Activated CD8-positive, alpha-beta memory T cell treated with anti-CD3 and anti-CD28 coated beads for 4 hours (primary cell): ENCODE measurements at places on chromosomes 7 and 10.

DNA sequence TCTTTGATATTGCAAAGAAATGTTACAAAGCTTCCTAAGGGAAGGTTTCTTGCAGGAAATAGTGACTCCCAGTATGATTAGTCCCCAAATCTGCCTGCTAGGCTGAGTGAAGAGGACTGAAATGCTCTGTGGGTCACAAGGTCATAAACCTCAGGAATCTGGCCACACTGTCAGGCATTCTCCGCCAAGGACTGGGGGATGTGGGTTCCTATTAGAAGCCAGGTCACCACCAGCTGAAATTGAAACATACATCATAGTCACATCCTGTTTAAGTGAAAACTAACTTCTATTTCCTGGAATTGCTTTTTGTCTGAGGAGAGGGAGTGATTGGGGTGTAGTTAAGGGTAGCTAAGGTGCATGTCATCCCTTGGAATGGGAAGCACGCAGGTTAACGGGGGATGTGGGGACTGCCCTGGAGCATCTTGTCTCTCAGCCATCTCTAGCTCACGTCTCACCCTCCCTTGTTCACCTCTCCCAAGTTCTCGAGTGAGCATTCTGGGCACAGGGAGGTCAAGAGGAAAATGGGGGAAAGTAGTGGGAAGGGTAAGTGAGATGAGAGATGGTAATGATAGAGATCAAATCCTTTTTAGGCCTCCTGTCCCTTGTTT, 12.0 kb upstream of the GSAP start:
- DNase-seq: no peak

- DNase-seq: no peak
Measured at GRCh38 chr10:24791084-24791726, 67.5 kb upstream of the ARHGAP21 start.

GRCh38 chr7:37234928-37235327, 213.7 kb downstream of the ELMO1 start:
- DNase-seq: no peak

- DNase-seq: no peak
Measured at GRCh38 chr10:117214401-117214800, 17.1 kb downstream of the KCNK18 start.

GRCh38 chr10:4243651-4244050, 458.6 kb upstream of the KLF6 start:
- DNase-seq: no peak

GRCh38 chr10:77415313-77415960, 222.2 kb downstream of the KCNMA1 start:
- DNase-seq: no peak

- DNase-seq: no peak
Measured at GRCh38 chr10:101833466-101833865, 10.1 kb downstream of the KCNIP2 start.

DNA sequence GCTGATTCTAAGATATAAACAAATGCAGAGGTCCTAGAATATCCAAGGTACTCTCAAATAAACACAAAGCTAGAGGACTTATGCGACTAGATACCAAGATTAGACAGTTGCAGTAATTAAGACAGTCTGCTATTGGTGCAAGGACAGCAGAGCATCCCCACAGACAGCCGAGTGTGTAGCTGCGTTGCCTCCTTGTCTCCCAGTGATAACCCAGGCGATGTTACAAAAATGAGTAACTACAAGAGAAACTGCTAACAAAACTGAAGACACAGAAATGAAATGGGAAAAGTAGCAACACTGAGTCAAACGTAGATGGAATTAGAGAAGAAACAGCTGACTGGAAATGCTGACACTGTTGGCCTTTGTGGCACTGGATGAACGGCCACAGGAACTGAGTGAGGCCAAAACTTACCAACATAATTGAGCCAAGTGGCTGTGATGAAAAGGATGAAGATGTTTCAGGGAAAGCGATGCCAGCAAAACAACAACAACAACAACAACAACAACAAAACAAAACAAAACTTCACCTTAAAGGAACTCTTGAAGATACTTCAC, 54.3 kb downstream of the BAIAP2L1 start:
- no peak for DNase-seq

DNA sequence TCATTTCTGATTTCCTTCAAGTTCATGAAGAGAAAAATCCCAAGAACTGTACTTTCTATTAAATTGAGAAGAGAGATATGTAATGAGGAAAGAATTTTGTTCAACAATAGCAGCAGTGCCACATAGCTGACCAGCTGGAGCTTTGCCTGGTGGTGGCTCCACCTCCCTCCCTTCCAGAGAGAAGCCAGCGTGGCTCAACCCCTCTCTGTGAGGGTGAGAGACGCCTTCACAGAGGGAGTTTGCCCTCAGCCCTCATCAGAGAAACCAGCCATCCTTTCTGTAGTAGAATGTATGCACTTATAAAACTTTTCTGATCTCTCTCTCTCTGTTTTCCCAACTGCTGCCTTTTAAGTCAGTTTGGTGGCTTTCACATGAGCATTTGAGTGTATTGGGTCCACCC, 20.5 kb upstream of the COL1A2 start:
- DNase-seq: no peak

- no peak for DNase-seq
Measured at GRCh38 chr7:103687951-103688350, 241.9 kb upstream of the SLC26A5 start.

DNA sequence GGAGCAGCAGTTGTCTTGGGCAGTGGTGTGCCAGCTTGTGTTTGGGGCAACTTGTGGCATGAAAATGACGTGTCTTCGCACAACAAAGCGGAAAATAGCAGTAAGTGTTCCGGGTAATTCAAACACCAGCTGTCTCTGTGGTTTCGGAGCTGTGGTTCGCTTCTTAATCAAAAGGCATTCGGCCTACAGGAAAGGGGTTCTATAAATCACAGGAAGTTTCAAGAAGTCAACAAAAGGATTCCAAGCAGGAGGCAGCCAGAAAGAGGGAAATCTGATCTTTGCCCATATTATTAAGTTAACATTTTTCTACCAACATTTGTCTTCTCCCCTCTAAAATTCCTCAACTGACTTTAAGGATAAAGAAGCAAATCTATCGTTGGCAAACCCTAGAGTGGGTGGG, 353.4 kb downstream of the FGFR2 start:
- no peak for DNase-seq
